Stimulated activated CD8-positive, alpha-beta memory T cell treated with anti-CD3 and anti-CD28 coated beads, Interleukin-2, amount 100 ng/mL, for 1 hour (primary cell): ENCODE measurements at places on chromosomes 13 and 19.
A peak's percentile ranks its signal among the peaks of the same experiment; 100 is the strongest.

GRCh38 chr13:109645831-109646230 is 140.6 kb downstream of the IRS2 start:
- no peak for DNase-seq

GRCh38 chr19:17679526-17680229 is 8.5 kb downstream of the UNC13A start:
- no peak for DNase-seq

DNA sequence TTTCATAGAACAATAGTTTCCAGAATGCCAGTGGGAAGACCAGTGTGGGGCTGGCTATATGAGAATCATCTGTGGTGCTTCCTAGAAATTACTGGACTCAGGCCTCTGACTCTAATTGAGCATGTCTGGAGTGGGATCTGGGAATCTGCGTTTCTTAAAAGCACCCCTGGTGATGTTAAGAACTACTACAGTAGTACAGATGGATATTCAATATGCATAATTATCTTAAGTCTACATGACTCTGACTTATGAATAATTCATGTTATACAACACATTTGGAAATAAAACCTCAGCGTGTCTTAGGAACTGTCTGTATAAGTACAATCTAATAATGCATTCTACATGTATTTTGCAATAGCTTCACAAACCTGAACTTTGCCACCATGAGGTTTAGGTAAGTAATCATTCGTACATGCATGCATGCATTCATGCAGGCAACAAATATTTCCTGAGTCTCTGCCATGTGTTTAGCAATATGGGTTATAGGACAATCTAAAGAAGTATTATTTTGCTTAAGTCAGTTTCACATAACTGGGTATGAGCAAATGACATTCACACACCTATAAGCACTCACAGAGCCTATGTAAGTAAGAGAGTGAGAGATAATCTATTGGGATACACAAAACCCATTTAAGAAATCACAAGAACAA is 62.0 kb downstream of the EPSTI1 start:
- DNase-seq = no peak

- peak; percentile 77 for DNase-seq
Observed at GRCh38 chr19:57599761-57600383, at the start of gene ZNF530. Gene ZNF530 (plus strand): TSS chr19:57599885. CDS start chr19:57604346, 4,461 bp downstream.

GRCh38 chr19:49361438-49362047 is 673 bp downstream of the TEAD2 start:
- DNase-seq = no peak

- no peak for DNase-seq
Observed at GRCh38 chr13:96860882-96861281, 133.4 kb downstream of the OXGR1 start.

DNA sequence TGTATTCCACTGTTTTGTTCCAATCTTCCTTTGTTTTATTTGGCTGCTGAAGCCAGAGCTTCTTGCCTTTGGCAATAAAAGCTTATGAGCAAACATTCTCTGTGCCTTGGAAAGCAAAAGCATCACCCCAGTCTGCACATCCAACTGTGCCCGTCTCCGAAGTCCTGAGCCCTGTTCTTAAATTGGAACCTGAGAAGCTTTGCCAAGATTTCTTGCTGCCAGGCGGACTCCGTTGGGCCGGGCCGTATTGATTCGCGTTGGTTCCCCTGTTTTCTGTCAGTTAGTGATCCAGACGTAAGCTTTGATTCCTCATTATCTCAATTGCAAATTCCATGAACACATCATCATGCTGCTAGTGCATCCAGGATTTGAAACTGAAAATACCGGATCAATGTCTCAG is 793.0 kb downstream of the OLFM4 start:
- no peak for DNase-seq

- no peak for DNase-seq
Observed at GRCh38 chr19:45469945-45470761, 2.4 kb downstream of the FOSB start.

- DNase-seq = peak; percentile 33
Observed at GRCh38 chr19:12994701-12995595, at the start of gene NFIX. Gene NFIX (plus strand): TSS chr19:12995475. CDS start chr19:12995838, 363 bp downstream.

DNA sequence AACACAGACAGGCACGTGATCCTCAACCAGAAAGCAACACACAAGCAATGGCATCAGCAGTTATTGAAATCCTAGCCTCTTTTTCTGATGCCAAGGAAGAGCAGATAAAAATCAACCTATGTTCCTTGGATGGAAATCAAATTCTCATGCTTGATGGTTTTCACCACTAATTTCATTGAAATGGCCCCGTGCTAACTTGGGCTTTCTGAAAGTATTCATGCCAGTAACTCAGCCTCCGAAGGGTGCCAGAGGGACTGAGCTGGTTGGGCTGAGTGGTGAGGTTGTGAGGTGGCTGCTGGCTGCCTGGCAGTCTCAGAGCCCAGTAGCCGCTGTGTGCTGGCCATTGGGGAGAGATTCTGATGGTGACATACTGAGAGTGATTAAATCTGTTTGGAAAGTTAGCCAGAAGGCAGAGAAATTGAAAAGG is 309.3 kb downstream of the DCT start:
- DNase-seq = no peak

DNA sequence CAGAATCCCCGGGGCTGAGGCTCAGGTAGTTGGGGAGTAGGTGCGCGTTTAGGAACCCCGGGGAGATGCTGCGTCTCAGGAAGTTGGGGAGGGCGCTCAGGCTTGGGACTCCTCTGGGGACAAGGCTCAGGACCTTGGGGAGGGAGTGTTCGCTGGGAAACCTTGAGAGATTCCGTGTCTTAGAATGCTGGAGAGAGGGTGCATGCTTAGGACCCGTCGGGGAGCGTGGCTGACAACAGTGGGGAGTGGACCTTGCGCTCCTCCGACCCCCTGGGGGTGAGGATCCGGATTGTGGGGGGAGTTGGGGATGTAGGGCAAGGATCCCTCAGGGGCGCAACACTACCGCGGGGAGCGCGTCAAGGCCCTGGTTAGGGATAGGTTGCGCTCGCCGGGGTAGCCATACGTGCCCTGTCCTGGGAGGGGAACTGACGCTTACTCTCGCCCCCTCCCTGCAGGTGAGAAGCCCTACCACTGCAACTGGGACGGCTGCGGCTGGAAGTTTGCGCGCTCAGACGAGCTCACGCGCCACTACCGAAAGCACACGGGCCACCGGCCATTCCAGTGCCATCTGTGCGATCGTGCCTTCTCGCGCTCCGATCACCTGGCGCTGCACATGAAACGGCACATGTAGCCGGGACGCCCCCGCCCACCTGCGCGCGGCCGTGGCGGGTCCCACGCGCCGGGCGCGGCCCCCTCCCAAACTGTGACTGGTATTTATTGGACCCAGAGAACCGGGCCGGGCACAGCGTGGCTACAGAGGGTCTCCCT is 2.0 kb downstream of the KLF2 start:
- no peak for DNase-seq

DNA sequence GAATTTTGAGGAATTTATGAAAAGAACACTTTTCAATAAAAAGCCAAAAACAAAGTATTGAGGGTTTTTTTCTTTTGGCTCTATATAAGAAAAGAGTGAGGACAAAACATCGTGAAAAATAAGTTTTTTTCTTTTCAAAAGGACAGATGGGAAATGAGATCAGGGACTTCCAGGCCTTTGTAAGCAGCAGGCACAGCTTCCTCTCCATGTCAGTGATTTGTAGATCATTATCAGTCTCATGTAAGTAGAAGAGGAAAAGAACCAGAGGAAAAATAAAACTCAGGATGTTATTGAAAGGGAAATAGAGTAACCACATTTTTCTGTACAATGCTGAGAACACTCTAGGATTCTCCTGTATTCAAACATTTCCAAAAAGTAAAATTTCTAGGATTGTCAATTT is 29.9 kb downstream of the DOCK9 start:
- no peak for DNase-seq

- DNase-seq = no peak
Observed at GRCh38 chr13:43348397-43348796, 325.0 kb downstream of the DNAJC15 start.

DNA sequence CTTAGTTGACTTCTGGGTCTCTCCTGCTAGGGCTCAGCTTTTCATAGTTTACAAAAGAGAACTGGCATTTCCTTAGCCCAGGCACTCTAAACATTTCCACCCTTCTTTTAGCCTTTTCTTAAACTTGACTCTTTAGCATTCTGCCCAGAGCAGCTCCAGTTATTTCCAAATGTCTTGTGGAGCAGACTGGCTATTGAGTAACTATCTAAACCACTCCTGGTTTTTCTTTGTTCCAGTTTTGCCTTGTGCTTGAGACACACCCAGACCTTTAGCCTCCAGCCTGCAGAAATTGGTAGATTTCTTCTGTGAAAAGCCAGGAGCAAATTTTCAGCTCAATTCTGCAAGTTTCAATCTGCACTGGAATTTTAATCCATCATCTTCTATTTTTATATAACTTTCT is 1813.1 kb downstream of the OLFM4 start:
- no peak for DNase-seq

DNA sequence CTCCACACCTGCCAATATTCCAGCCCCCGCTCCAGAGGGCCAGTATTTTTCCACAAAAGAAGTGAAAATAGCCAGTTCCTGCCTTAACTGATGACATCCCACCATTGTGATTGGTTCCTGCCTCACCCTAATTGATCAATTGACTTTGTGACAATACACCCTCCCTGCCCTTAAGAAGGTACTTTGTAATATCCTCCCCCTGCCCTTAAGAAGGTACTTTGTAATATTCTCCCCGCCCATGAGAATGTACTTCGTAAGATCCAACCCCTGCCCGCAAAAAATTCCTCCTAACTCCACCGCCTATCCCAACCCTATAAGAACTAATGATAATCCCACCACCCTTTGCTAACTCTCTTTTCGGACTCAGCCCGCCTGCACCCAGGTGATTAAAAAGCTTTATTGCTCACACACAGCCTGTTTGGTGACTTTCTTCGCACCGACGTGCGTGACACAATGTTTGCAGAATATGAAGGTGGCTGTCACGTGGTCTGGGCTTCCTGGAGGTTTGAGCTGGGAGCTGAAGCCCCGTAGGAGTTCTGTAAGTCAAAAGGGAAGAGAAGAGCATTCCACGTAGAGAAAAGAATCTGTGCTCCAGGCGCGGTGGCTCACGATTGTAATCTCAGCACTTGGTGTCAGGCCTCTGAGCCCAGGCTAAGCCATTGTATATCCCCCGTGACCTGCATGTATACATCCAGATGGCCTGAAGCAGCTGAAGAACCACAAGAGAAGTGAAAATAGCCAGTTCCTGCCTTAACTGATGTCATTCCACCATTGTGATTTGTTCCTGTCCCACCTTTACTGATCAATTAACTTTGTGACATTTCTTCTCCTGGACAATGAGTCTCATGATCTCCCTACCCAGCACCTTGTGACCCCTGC is 6.2 kb upstream of the FUT3 start:
- DNase-seq = no peak

DNA sequence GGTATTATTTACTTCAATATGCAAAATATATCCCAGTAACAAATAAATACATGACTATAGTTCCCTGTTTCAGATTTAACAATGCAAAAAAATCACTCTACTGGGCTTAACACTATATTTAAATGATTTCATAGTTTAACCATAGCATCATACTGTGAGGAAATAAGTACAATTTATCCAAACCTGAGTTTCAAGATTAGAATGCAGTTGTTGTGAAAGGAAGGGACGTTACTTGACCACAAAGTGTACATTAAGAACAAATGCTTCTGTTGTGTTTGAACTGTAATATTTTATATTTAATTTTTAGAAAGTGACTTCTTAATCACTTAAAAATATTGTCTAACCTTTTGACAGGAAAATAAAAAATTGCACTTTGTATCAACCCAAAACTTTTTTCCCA is 1747.9 kb upstream of the SPRY2 start:
- DNase-seq = no peak

- peak; percentile 16 for DNase-seq
Observed at GRCh38 chr19:51016798-51017683, 2.5 kb downstream of the KLK10 start.

GRCh38 chr13:105365831-105366230 is 1169.6 kb downstream of the EFNB2 start:
- DNase-seq = no peak

- DNase-seq = no peak
Observed at GRCh38 chr19:49570138-49570856, 10.1 kb downstream of the NOSIP start.

- DNase-seq = no peak
Observed at GRCh38 chr19:28927456-28927855, 285.5 kb downstream of the UQCRFS1 start.
